NCI-H524 treated with DMSO at 0.1 percent for 48 hours (cell line): ENCODE measurements at places on chromosomes 1 and 21.

- DNase-seq: no peak
Measured at GRCh38 chr1:44819196-44819607, 10.9 kb downstream of the BTBD19 start.

GRCh38 chr1:218066332-218066731, 218.8 kb upstream of the RRP15 start:
- no peak for DNase-seq

DNA sequence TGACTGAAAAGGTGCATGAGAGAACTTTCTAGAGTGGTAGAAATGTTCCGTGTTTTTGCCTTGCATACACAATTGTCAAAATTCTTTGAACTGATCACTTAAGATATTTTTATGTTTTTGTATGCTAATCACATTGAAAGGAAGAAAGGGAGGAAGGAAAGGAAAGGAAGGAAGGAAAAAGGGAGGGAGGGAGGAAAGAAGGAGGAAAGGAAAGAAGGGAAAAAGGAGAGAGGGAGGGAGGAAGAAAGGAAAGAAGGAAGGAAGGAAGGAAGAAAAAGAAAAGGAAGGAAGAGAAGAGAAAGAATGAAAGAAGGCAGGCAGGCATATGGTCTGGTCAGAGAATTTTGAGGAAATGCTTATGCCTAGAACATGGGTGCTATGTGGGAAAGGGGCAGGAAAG, 68.4 kb upstream of the PGBD5 start:
- DNase-seq: no peak

DNA sequence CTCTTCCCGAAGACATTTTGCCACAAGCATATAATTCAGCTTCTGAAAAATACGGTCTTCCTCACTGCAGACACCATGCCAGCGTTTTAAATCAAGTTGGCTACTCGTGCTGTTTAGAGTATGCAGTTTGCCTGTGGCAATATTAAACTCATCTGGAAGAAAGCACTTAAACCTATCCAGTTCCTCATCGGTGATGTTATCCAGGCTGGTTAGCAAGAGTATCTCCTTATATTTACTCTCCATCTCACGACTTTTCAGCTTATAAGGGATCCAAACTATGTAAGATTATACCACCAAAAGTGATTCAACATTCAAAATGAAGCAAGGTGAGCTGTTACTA, 9.7 kb upstream of the IFI16 start:
- DNase-seq: no peak

GRCh38 chr1:230123280-230124185, 56.5 kb downstream of the GALNT2 start:
- no peak for DNase-seq

DNA sequence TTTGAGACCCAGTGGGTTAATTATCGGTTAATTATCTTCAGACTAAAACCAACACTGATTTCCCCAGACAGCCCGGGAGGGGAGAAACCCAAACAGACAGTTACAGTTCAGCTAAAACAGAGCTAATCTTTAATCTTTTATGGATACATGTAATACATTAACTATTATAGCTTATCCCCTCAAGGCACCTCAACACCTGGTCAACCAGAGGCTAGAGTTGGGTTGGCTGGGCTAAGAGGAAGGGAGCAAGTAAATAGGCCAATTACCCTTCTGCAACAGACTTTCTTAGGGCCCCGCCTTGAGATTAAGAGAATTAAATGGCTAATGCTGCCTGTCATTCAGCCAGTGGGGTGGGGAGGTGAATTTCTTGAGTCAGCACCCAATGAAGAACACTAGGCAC, 6.6 kb upstream of the MED18 start:
- peak; percentile 8 for DNase-seq

DNA sequence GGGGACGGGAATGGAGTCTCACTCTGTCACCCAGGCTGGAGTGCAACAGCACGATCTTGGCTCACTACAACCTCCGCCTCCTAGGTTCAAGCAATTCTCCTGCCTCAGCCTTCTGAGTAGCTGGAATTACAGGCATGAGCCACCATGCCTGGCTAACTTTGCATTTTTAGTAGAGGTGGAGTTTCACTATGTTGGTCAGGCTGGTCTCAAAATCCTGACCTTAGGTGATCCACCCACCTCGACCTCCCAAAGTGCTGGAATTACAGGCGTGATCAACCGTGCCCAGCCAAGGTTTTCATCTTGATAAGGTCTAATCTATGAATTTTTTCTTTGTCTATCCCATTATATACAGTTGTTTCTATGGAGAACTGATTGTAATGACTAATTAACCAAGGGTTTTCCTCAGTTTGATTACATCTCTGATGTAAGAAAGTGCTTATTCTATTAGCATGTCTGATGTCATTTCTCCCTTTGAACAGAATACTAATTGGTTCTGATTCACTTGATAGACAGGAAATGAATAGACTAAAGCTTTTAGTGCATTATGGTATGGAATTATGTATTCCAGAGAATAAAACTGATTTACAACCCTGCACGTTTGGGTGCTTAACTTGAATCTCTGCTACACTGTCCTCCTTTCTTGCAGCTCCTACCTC, 11.9 kb downstream of the PACC1 start:
- DNase-seq: no peak

GRCh38 chr1:6045561-6045960, at the start of gene KCNAB2:
Gene KCNAB2 (plus strand): TSS chr1:6045888. CDS start chr1:6051537, 5,649 bp downstream.
- DNase-seq: no peak

DNA sequence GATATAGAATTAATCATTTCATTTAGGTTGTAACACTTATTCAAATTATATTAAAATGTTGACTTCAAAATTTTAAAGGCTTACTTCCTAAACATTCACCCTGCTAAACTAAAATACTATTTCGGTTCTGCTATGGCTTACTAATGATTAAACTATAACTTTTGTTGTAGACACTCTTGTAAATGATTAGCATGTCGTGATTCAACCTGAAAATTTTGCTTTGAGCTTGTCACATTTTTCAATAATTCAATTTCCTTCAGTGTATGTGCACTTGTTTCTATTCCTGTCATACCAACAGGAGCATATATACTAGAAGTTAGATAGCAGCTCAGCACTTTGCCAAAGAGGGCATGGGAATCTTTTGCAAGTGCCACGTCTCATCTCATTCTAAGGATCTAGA, 1018.8 kb downstream of the AMY1C start:
- DNase-seq: no peak

DNA sequence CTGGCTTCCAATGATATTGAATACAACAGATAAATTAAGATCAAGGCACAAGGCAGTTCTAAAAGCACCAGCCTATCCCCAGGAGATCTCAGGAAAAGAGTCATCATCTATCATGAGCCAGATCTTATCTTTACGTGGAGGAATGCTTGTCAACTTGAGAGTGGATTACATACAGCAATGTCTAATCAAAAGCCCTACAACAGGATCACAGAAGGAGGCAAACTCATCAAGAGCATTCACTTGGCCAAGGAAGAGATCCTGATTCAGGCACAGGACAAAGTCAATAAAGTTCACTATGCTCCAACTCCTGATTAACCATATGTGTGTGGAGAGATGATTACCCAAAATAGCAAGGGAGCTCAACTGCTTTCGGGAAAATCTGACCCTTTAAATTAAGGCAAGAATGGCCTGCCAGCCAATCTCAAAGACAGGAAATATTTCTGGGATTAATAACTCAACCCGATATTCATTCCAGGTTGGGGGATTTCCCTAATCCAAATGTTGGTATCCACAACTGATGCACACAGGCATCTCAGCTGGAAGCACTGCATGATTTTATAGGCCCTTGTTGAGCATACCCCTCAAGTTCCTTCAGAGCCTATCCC, 33.7 kb downstream of the TBX15 start:
- no peak for DNase-seq

GRCh38 chr1:39944410-39945112, 10.4 kb upstream of the MFSD2A start:
- no peak for DNase-seq

DNA sequence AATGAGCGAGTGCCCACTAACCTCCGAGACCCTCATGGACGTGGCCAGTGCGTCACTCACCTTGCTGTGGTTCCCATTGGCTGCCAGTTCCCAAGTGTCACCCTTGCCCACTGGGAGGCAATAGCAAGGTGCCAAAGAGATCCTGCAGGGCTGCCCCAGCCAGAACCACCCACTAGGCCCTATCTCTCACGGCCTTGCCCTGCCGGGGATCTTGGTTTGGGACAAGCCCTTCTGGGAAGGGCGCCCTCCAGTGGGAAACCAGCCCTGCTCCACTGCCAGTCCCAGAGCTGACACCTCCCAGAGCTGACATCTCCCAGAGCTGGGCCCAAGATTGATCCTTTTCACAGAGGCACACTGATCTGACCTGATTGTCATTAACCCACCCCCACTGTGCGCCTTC, 2.1 kb upstream of the SELENON start:
- no peak for DNase-seq

- no peak for DNase-seq
Measured at GRCh38 chr1:184682956-184683355, 71.7 kb downstream of the EDEM3 start.

- no peak for DNase-seq
Measured at GRCh38 chr1:92262516-92262915, 36.3 kb downstream of the GLMN start.

GRCh38 chr21:41435706-41436105, 9.7 kb downstream of the MX1 start:
- no peak for DNase-seq

- no peak for DNase-seq
Measured at GRCh38 chr1:188888386-188888785, 1589.3 kb downstream of the BRINP3 start.

DNA sequence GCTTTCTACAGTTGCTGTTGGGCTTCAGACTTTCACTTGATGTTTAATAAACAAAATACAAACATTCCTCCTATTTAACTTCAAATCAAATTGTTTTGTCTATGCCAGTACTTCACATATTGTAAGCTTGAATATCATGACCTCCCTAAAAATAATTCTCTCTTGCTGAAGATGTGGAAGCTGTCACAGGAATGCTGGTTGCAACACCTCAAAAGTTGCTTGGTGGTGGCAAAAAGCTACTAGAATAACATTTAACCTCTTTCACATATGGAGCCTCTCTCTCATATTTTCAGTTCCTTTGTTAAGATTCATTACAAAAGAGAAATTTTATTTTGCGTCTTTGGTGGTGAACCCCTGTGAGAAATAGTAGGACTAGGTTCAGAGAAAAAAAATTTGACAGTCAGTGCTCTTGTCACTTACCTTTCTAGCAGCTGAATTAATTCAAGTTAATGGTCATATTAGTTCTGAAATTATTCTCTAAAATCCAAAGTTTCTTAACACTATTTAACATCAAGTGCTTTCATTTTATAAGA, 25.5 kb upstream of the F13B start:
- no peak for DNase-seq

DNA sequence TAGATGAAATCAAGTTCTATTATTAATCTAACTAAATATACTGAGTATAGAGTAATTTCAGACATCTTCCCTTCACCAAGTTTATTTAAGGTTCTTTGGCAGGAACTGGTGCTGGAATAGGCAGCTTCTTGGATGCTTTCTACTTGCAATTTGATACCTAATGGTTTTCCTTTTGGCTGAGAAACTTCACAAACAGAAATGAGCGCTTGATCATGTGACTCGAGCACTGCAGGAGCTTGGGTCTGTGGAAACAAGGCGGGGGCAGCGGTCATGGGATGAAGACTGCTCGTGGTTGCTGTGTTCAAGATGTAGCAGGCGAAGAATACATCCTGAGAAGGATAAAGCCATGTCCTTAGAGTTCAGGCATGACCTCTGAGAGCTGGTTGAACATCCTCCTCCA, 136.8 kb downstream of the PTPRC start:
- no peak for DNase-seq

GRCh38 chr1:60952612-60953111, 129.7 kb upstream of the NFIA start:
- DNase-seq: no peak

DNA sequence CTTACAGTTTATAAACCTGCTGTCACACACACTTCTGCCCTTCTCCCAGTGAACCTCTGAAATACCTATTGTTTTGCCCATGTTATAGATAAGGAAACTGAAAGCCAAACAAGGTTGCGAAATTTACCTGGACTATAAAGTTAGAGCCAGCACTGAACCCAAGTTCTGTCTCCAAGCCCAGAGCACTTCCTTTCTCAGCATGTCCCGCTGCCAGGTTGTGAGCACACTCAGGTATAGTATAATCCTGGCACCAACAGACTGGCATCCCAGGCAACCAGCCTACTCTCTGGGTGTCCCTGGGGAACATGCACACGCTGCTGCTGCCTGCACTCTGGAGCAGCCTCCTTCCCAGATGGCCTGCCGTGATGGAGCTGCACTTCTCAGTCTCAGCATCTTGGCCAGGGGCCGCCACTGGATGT, 45.1 kb downstream of the PGBD5 start:
- DNase-seq: peak; percentile 70

GRCh38 chr21:41766883-41767605, at the start of gene RIPK4:
Gene RIPK4 (minus strand): TSS chr21:41767052. CDS start chr21:41767041, 11 bp downstream.
- DNase-seq: no peak

DNA sequence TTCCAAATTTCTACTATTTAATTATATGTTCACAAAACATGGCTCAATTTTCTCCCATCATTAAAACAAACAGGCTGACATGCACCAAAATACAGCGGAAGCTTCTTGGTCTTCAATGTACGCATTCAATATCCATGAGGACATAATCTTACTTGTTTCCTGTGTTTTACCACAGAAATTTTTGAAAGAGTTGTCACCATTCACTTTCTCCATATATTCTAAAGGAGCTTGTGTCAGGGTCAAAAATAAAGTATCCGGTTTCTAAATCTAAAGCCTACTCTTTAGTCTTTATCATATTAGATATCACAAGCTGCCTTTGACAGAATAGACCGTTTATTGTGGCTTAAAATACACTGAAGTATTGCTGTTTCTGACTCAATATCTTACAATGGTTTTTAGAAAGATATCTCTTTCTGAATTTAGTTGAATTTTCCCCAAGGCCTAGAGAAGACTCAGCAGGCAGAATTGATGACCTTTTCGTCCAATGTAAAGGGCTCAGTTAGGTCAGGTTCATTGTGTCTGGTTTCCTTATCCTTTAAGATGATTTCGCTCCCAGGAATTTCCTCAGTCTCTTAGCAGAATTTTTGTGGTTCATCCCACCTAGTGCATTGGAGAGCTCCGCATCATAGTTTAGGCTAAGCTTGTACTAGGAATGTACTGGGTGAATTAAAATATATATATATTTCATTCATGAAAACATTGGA, 717.2 kb downstream of the NCAM2 start:
- DNase-seq: no peak

GRCh38 chr1:146021622-146022402, at the start of gene HJV:
Gene HJV (minus strand): TSS chr1:146021735. CDS start chr1:146020231, 1,504 bp downstream.
- DNase-seq: no peak

DNA sequence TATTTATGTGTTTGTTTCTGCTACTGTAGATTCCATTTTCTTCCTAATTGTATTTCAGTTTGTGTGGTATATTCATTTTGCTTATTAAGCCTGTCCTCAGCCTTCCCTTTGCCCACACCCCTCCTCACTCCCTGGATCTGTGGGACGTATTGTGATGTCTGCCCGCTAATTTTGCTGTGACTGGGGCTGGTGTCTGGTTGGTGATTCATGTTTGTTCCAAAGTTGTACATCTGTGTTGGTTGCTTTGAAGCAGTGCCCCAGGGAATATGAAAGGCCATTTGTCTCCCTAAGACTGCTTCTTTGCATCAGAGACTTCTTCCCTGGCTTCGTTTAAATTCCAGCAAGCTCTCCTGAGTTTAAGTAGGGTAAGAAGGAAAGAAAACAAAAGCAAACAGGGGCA, 289.5 kb upstream of the SGIP1 start:
- no peak for DNase-seq

GRCh38 chr1:244843148-244843978, 7.9 kb downstream of the COX20 start:
- DNase-seq: no peak

- peak; percentile 56 for DNase-seq
Measured at GRCh38 chr1:196121181-196121580, 487.1 kb downstream of the KCNT2 start.

- no peak for DNase-seq
Measured at GRCh38 chr1:190179817-190180216, 297.8 kb downstream of the BRINP3 start.
